Pancreas (tissue), 10 donors: ENCODE measurements at places on chromosomes 4 and X. TPM values are rescaled to one million over a fixed set of nuclear protein-coding genes. Genes with fewer than 3 reads are reported as not detected.

The VGLL1 gene
- 0.83 TPM for total RNA-seq

- DNase-seq: no peak
Observed at GRCh38 chr4:124839786-124840390, 127.4 kb upstream of the ANKRD50 start.

GRCh38 chr4:63049726-63050125 lies 1359.5 kb downstream of the TECRL start:
- no peak for DNase-seq

DNA sequence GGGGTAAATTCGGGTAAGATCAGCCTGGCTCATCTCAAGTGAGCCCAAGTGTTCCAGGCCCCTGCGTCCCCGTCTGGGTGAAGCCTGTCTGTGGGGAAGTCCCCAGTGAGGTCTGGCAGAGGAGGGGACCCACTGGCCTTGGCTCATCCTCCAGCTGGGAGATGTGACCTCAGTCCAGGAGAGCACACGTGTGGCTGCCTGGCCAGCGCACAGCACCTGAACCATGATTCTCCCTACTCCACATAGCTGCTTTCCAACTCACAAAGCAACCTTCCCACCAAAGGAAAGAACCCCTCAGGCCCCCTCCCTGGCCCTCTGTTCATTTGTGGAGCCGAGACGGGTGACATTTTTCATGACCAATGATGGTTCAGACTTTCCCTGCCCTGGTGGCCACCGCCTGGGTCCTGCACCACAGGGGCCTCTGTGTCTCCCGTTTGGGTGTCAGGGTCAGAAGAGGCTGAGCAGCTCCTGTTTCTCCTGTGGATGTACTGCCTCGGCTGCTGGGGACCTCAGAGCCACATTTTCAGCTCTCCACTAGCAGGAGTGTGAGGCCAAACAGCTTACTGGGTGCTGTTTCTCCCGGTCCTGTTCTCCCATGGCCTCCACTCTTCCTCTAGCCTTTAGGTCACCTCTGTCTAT lies 111.4 kb downstream of the CPZ start:
- DNase-seq: no peak

- no peak for DNase-seq
Observed at GRCh38 chrX:53682885-53683555, 3.5 kb downstream of the HUWE1 start.

GRCh38 chr4:100421361-100421978 lies 96.4 kb downstream of the EMCN start:
- DNase-seq: no peak
